ENCODE measurements at places on chromosomes 7 and 10.
A peak's percentile ranks its signal among the peaks of the same experiment; 100 is the strongest.

DNA sequence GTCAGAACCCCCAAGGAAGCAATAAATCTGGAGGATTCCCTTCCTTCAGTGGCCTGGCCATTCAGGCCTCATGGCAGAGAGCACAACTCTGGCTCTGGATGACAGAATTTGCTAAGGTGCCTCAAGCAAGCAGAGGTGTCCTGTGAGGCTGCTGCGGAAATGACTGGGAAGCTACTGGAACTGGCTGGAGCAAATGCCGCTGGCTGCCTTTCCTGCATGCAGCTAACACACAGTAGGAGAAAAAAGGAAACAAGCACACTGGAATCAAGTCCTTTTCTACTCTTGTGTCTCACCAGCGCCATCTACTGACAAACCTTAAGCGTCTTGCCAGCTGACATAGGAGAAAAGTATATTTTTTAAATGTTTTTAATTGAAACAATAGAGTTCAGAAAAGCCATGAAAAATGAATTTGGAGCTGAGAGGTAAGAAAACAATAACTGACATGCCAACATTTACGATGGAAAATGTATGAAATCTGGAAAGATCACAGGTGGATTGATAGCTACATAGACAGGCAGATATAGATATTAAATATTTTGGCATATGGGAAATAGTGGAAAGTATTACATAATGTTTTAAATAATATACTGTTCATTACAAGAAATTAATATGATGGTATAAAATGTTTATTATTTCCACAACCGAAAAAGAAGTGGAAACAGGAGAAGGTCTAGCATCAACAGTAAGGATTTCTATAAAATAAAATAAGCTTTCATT is 951.6 kb downstream of the ANKRD7 start:
- no peak for DNase-seq

GRCh38 chr7:231030-231857 is 38.9 kb downstream of the FAM20C start:
- no peak for DNase-seq

- no peak for DNase-seq
Measured at GRCh38 chr7:138205614-138206150, 129.4 kb downstream of the AKR1D1 start.

DNA sequence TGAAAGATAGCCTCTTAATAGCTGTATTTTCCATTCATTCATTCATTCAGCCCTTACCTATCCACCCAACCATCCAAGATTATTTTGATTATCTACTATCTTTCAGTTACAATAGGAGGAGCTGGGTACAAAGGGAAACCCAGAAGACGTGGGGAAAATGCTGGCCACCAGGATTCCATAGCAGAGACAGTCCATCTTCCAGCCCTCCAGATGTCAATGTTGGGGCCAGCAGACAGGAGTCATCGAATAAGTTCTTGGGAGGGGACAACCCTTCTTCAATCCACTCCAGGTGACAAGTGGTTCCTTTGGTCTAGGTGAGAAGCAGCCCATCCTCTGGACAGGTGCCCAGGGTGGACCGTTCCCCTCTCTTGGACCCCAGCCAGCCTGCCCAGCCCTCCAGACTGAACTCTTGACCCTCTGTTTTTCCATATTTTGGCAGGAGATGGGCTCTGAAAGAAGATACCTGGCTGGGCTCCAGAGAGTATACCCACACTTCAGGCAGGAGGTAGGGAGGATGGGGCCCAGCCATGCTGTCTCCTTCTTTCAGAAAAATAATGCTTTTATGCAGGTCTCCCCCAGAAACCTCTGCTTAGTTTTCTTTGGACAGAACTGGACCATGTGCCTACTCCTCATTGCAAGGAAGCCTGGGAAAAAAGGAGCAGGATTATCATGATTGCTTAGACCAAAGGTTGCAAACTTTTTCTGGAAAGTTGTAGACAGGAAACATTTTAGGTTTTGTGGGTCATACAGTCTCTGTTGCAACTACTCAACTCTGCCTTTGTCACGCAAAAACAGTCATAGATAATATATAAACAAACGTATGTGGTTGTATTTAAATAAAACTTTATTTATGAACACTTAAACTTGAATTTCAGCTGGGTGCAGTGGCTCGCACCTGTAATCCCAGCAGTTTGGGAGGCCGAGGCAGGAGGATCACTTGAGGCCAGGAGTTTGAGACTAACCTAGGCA is 95.5 kb upstream of the SMNDC1 start:
- no peak for DNase-seq

- no peak for DNase-seq
Measured at GRCh38 chr10:21314906-21315644, 210.4 kb downstream of the SKIDA1 start.

GRCh38 chr7:101746314-101746713 is 71.1 kb upstream of the CUX1 start:
- DNase-seq, result no peak

DNA sequence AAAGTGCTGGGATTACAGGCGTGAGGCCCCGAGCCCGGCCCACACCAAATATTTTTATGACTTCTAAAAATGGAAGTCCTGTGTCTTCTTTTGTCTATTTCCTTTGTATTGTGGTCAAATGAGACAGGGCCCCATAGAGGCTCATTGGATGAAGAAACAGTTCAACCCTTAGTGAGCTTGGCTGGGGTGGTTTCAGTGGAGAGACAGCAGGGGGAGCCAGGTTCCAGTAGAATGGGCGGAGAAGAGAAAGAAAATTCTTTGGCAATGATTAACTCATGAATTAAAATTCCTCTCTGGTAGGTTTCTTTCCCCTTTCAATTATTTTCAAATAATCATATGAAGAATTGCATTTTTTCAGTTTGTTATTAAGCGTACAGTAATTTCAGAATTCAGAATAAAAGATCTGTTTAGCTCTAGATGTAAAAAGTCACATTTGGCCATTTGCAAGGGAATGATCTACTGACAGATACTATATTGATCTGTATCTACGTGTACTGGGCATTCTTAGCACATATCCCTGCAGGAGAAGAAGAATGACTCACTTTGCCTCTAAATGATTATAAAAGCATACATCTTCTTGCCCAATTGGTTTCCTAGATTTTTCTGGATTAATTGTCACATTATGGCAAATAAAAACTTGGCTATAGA is 43.2 kb downstream of the PNLIPRP3 start:
- DNase-seq, result peak; percentile 47

DNA sequence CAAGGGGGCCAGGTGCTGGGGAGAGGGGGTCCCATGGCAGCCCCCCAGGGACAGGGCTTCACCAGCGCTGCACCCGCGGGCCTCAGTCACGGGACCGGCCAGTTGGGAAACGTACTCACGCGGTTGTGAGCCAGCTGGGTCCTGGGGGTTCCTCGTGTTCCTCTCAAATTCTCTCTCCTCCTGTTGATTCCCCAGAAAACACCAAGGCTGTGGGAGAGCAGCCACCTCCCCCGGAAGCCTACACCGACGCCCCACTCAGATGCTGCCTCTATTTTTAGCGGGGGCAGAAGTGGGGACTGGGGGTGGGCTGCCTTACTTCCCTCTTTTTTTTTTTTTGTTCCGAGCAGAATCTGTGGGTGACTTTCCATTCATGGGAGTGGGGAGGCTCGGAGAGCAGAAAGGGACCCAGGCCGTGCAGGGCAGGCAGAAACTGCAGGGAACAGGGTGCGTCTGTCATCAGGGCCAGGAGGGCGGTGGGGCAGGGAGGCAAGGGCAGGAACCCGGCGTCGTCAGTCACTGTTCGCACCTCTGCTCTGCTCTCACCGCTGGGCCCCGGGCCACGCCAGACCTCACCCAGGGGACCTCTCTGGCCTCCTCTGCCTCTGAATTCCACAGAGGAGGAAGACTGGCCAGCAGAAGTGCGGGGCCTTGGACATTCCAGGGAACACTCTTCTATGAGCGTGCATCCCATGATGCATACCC is 63.1 kb downstream of the CARD11 start:
- no peak for DNase-seq

GRCh38 chr7:155610633-155611193 is 33.7 kb upstream of the RBM33 start:
- DNase-seq, result no peak

GRCh38 chr7:108455998-108456677 is at the start of gene NRCAM:
Gene NRCAM (minus strand): TSS chr7:108456436. CDS start chr7:108240064, 216,372 bp downstream.
- DNase-seq, result peak; percentile 92

- DNase-seq, result no peak
Measured at GRCh38 chr7:130649004-130649790, 19.4 kb downstream of the COPG2 start.

- no peak for DNase-seq
Measured at GRCh38 chr10:7285522-7286322, 125.1 kb downstream of the SFMBT2 start.

- no peak for DNase-seq
Measured at GRCh38 chr7:150507947-150508602, 6.6 kb upstream of the GIMAP7 start.

DNA sequence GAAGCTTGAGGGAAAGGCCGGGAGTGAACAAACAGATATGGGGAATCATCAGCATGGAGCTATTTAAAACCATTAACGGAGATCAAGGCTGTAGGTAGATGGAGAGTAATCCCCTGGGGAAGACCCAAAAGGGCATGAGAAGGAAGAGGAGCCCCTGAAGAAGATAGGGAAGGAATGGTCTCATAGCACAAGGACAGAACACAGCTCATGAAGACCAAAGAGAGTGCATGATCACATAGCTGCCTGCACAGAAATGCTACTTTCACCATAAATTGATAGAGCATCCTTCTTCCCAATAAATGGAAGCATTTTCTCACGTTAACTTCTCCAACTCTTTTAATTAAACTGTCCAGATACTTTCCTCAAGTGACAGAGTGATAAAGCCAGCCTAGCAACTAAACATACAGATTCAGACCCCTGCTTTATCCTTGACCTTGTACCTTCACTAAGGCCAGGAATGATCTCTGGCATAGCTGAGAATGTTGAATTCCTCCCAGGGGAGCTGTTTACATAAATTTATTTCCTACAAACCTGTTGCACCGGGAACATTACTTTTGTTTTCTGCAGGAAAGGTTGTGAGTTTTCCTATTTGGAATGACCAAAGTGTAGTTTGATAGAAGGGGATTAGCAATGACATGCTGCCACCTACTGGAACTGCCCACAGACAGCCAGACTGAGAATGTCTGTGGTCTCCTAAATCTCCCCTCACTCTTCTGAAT is 110.8 kb upstream of the LRGUK start:
- DNase-seq, result peak; percentile 72

DNA sequence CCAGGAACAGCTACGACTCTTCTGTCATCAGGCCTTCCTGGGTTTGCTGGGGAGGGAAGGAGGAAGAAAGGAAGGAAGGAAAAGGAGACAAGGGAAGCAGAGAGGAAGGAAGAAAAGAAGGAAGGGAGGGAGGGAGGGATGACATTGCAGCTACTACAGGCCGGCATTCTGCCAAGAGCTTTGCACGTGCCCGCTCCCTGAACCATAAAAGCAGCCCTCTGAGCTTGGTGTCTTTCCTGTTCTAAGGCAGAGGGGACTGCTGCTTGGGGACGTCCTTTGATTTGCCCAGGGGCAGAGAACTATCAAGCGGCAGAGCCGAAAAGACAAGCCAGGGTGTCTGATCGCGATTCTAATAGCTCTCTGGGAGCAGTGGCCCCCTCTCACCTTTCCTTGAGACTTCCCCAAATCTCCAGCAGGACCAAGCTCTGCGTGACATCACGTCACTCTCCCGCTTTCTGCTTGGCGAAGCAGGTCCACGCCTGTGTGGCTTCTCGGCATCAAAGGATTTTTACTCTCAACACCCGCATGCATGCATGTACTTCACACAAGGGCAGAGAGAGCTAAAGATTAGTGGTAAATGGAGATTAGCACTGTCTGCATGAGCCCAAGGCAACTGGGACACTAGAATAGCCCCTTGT is 167.8 kb upstream of the AUTS2 start:
- DNase-seq, result peak; percentile 85

- DNase-seq, result no peak
Measured at GRCh38 chr7:2607923-2608904, 23.6 kb upstream of the TTYH3 start.

DNA sequence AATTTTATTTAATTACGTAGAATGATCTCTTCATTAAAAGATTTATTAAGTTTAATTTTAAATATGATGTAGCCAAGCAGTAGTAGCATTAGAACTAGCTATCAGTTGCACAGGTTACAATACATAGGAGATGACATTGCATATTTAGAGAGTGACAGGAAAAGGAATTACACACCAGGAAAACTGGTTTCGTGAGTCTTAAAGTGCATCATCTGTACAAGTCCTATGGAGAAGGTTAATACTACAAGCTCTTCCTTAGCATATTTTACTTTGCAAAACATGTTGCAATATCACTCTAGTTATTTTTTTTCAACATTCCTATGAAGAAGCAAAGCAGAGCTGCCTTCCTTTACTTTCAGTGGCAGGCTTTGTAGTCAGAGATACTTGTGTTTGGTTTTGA is 20.2 kb upstream of the SEM1 start:
- DNase-seq, result no peak

DNA sequence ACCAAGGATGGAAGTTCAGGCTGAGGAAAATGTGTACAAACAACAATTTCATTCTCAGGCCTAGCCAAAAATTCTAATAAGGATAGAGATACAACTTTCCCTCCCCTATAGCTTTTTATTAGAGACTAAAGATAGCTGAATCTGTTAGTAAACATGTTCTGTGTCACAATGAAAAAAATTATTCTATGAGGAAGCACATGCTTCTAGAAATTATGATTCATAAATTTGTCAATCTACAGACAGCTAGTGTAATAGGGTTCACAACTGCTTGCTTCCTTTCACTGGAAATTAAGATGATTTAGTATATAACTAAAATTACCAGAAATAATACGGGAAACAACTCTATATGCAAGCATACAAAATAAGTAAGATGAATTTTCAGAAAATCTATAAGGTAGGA is 56.6 kb downstream of the CCDC3 start:
- no peak for DNase-seq

DNA sequence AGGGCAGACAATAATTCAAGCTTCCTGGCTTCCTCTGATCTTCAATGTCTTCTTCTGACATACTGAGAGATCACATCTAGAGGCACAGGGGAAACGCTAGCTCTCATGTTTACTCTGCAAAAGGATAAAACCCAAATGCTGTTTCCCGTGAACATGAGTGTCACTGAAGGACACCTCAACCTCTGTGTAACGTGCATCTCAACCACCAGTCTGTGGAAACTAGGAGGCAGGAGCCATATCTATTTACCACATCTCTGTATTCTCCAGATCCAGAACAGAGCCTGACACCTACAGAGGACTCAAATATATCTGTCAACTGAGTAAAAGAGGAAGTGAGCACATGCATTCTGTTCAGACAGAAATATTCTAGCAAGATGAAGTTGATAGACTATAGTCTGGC is 140.3 kb upstream of the TARP start:
- DNase-seq, result no peak

GRCh38 chr10:22992621-22993020 is 64.8 kb downstream of the ARMC3 start:
- DNase-seq, result peak; percentile 44

DNA sequence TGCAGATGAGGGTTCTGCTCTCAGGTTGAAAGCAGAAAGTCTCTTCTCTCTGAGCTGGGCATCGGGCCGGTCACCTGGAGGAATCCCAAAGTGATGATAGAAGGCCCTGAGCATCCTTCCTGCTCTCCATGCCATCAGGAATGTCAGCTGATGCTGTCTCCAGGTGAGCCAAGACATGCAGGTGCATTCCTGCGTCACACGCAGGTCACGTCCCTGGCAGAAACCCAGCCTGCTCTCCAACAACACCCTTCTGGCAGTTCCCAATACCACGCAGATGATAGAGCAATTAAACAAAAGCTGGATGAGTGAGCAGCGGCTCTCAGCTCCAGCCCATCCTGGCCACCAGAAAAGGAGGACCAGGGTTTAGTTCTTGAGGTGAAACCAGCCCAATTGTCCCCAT is 6.9 kb upstream of the WIPI2 start:
- DNase-seq, result no peak

- DNase-seq, result no peak
Measured at GRCh38 chr7:3002631-3003030, 41.0 kb downstream of the CARD11 start.

GRCh38 chr7:46139079-46139478 is 218.0 kb upstream of the IGFBP3 start:
- DNase-seq, result no peak

GRCh38 chr7:68348401-68348800 is 1249.9 kb upstream of the AUTS2 start:
- no peak for DNase-seq

All from kidney (tissue), 22 donors.